ENCODE measurements at places on chromosomes 2 and 18.
A peak's percentile ranks its signal among the peaks of the same experiment; 100 is the strongest.

- DNase-seq: no peak
Measured at GRCh38 chr2:148893906-148894305, 18.9 kb downstream of the KIF5C start.

- no peak for DNase-seq
Measured at GRCh38 chr2:201837824-201838431, 31.6 kb downstream of the CDK15 start.

DNA sequence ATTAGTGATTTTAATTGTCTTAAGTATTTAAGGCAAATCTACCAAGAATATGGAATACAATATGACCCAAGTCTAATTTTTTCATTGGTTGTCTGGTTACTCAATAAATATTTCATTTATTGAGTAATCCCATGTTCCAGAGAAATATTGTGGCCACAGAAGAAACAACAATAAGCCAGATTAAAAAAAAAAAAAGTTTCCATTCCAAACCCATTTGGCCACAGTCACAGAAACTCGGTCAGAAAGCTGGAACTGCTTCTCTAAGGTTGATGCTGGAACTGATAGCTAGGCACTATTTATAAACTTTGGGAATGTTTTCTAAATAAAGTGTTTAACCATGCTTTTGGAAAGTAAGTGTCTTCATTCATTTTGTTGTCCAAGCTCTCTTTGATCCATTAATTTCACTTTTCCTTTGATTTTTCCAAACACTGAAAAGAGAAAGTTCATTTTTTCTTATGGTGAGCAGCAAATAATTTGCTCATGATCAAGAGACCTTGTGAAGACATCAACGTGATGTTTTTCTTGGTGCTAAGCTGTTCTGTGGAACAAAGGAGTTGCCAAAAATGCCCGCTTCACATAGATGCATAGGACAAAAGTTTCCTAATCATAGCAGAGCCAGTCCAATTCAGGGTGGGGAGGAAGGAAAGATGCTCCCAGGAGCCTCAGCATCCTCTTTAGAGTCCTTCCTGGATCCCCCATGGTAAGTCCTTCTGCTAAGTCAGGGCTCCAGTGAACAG, 72.1 kb upstream of the CCBE1 start:
- DNase-seq: no peak

DNA sequence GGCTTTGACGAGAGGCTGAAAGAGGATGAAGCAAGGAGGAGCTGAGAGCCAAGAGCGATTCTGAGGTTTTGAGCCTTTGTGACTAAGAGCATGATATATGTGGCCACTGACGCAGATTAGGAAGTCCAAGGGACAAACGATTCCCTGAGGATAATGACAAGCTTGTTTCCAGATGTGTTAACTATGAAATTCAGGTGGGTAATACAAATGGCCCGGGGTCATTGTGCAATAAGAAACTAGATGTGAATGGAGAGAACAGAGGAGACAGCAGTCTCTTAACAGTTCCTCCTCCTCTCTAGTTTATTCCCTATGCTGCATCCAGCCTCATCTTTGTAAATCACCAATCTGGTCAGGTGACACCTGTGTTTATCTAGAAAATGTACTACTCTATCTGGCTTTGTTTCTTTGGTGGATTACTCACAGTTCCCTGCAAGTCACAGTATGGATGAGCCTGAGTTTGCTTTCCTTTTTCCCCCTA, 84.2 kb downstream of the SOCS6 start:
- DNase-seq: no peak

- no peak for DNase-seq
Measured at GRCh38 chr2:159808032-159808425, 10.0 kb upstream of the CD302 start.

DNA sequence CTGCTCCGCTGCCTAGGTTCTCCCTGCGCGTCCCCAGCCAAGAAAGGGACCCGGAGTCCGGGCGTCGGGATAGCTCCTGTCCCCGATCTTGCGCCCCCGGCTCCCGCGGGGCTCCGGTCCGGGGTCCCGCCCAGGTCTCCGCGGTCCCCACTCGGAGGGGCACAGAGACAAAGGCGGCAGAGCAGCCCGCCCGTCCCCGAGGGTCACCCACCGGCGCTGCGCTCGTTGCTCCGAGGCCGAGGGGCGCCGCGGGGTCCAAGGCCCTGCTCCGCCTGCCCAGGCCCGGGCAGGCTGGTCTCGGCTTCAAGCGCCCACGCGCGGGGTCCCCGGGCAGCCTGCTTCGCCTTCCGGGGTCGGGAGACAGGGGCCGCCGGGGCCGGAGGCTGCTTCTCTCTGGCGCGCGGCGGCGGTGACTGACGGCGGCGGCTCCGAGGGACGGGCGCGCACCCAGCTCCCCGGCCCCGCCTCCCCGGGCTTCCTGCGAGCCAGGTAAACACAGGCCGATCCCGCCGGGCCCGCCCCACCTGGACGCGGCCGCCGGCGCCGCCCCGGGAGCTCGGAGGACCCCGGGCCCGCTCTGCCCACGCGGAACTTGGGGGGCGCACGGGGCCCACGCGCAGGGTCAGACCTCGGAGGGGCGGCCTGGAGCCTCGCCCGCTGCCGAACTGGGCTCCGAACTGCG, at the start of gene MBP:
MBP (minus strand) TSS at position 415 of the 682 bp plus-strand sequence. CDS start 27,522 bp downstream, outside the sequence.
- DNase-seq: peak; percentile 67

DNA sequence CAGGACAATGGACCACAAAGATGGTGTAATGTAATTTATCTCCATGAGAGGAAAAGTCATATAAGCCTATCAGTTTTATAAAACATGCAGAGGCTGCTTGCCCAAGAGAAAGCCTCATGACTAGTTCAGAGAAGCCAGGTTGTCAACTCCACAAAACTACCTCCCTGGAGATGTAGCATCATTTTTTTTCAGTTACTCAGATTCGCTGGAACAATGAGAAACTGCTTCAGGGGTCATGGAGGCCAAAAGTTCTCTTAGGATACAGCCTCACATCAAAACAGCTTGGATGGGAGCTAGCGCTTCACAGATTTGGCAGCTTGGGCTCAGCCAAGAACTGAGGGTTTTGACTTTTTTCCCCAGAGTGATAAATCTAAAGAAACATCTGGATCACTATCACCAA, 263.5 kb downstream of the INSIG2 start:
- no peak for DNase-seq

DNA sequence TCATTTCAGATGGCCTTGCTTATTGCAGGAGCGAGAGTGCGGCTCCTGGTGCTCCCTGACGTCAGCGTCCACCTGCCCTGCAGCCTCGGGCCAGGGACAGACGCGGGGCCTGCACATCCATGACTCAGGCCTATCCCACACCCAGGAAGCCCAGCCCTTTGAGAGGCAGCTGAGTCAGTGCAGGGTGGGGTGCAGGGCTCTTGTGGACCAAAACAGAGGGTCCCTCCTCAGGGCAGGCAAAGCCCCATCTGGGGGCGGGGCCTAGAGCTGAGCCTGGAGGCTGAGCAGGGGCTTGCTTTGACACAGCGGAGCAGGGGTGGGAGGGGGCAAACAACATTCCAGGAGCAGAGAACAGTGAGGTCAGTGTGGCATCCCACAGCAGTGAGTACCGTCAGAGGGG, 7.7 kb upstream of the ARHGEF4 start:
- DNase-seq: peak; percentile 38

- DNase-seq: no peak
Measured at GRCh38 chr2:146652311-146652710, 1192.5 kb upstream of the ACVR2A start.

DNA sequence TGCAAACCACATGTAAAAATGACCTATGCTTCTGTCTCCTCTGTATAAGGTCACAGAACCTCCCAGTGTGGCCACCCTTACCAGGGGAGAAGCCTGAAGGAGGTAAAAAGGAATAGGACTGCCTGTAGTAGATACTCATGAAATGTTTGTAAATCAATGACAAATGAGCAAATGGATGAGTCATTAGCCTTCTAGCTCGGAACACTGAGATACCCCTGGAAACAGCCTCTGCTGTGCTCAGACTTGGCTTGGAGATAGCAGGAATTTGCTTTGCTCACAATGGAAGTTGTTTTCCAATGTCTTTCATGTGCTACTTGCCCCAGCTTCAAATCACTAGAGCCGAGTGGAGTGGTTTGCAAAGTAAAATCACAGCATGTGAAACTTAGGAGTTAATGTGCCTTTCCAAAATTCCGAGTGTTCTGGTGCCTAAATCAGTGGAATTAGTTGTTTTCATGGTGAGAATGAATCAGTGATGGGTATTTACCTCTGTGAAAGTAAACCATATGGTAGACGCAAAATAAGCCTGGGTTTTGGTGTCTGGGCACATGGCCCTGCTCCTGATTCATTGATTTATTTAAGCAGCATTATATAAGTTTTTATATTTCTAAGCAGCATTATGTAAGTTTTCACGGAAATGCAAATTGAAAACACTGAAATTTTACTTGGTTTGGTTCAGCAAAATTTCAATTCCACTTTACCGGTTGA, 154.0 kb upstream of the MAP3K20 start:
- DNase-seq: no peak

- DNase-seq: no peak
Measured at GRCh38 chr2:16362611-16363010, 303.0 kb downstream of the CYRIA start.

GRCh38 chr2:119941388-119941787, 71.5 kb upstream of the EPB41L5 start:
- DNase-seq: no peak

- DNase-seq: no peak
Measured at GRCh38 chr2:198905881-198906612, 551.7 kb downstream of the SATB2 start.

- DNase-seq: no peak
Measured at GRCh38 chr2:40466332-40466906, 14.5 kb upstream of the SLC8A1 start.

- DNase-seq: no peak
Measured at GRCh38 chr2:20766798-20767644, 55.9 kb downstream of the LDAH start.

GRCh38 chr18:3332376-3332775, 70.4 kb downstream of the MYL12B start:
- no peak for DNase-seq

DNA sequence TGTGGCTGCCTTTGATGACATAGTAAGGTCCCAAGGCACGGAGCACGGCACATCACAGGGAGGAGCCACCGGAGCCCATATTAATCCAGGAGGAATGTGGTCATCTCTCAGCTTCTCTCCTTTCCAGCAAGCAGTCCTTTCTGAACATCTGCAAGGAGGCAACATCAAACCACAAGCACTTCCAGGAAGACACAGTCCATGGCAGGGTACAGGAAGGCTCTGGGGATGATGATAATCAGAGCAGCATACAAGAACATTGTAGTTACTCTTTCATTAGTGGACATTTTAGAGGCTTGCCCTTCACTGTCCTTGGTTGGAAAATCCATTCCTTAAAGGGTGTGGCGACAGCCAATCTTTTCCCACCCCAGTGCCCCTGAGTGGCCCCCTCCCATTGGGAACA, 31.1 kb downstream of the YPEL5 start:
- no peak for DNase-seq

DNA sequence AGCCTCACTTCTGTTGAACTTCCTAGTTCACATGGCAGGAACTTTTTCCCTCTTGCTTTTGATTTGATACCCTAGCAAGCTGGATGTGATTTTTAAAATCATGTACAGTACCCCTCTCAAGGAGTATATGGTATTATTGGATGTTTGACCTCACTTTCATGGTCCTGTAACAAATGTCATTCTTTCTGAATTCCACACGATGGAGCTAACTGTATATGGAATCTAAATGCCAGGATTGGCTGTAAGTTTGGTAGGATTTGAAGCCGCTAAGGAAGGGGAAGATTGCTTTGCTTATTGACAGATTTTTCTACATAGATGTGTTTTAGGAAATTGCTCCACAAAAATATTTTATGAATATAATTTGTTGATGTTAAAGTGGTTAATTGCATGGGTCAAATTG, 18.3 kb downstream of the MAIP1 start:
- no peak for DNase-seq

DNA sequence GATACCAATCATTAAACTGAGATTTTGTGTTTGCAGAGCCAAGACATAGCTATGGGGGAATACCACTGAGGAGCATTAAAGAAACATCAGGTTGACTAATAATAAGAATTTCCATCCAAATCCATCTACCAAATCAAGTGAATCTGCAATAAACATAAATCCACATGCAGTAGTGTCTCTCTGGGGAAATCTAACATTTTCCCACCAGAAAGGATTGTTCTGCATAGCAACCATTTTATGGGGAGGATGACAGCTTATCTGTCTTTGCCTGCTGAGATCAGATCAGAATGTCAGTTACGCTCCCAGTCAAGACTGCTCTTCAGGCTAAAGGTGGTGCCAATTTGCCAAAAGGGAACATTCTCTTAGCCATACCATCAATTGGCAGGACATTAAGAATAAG, 1098.9 kb upstream of the CHAC2 start:
- no peak for DNase-seq

Measured in nephron progenitor cell (in vitro differentiated cells).